ENCODE measurements at places on chromosomes 2 and 18. TPM values are rescaled to one million over a fixed set of nuclear protein-coding genes. Genes with fewer than 3 reads are reported as not detected.
A peak's percentile ranks its signal among the peaks of the same experiment; 100 is the strongest.

DNA sequence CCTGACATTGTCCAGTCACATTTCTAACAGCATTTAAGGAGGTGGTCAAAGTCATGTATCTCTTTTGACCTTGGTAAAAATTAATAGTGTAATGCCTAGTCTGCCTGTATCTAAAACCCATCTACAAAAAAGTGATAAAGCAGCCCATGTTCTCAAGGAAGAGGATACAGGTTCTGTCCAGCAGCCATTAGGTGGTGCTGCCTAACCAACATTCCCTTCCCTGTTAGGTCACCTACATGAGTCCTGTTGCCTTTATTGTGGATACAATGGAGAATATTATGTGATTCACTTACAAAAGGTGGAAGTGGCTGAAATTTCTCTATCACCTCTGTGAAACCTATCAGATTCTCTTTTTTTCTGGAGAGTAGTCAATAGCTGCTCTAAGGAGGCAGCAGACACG, 52.5 kb downstream of the AQP4 start:
- peak; percentile 6 for DNase-seq

Gene LRPPRC
- total RNA-seq = 106 TPM

Gene PKDCC
- total RNA-seq = 19.6 TPM

DNA sequence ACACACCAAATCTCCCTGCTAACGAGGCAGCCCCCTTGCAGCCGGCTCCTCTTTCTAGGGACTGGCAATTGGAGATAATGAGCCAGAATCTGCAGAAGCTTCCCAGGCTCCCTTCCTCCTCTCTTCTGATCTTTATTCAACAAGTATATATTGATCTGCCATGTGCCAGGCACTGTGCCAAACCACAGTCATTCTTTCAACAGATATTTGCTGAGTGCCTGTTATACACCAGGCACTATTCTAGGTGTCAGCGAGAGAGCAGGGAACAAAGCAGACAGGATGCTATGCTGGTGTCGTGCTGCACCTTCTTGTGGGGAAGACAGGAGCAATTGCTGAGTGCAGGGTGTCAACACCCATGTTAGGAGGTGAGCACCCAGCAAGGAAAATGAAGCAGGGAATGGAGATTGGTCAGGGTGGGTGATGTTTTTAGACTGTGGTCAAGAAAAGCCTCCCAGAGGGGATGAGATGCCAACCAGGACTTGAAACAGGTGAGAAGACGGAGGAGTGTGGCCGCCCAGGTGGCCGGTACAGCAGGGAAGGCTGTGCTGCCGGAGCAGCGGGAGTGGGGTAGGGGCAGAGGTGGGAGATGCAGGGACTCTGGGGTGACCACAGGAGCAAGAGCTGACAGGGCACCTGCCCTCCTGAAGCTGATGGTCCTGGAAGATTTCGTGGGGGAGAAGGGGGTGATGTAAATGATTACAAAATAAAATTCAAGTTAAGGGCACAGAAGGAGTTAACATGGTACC, 307.6 kb upstream of the RAB12 start:
- DNase-seq = no peak

DNA sequence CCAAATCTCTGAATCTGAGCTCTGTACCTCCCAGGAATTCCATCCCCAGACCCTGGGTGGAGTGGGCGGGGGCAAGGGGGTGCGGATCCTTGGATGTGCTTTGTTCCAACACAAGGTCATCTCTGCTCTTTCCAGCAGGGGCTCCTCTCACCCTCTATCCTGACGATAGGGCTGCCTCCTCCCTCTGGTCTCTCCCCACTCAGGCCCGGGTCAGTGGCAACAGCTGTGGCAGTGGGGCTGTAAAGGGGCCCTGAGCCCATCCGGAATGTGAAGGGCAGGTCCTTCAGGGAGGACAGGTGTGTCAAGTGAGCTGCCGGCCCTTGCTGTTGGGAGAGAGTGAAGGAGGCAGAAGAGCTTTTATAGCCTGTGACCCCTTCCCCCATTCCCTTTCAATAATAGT, 167.8 kb downstream of the CELF4 start:
- no peak for DNase-seq

- no peak for DNase-seq
Observed at GRCh38 chr2:137846993-137847392, 117.3 kb upstream of the HNMT start.

Gene SNORC
- total RNA-seq = 2.4 TPM

GRCh38 chr2:233165895-233166661, 85.4 kb upstream of the ATG16L1 start:
- no peak for DNase-seq

Gene MC5R
- 2.9 TPM for total RNA-seq

Gene NBAS
- 173 TPM for total RNA-seq

GRCh38 chr2:40199771-40200170, 252.1 kb downstream of the SLC8A1 start:
- no peak for DNase-seq

GRCh38 chr18:27549335-27550039, 364.4 kb upstream of the CHST9 start:
- DNase-seq = no peak

DNA sequence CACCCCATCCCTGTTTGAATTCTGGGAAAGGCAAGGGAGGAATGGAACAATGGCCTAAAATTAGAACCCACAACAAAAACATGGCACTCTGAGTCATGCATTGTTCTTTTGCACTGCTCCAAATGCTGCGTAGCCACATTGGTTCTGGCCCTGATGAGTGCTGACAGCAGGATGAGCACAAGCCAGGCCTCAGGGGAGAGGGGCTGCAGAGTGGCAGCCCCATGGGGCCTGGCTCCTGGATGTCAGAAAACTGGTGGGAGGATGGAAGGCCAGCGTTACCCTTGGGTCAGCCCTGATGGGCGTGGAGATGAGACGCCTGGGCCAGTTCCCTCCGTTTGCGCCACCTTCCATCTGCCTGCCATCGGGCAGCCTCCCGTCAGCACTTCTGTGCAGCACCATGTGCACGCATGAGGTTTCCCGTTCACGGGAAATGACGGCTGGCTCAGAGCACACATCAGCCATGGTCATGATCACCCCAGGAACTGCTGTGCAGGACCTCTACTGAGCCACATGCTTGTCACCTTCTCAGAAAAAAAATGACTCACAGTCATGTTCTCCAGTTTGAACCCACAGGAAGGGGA, 65.6 kb downstream of the CYP26B1 start:
- DNase-seq = no peak

Gene NT5DC4
- not detected for total RNA-seq

Gene ALLC
- under 0.01 TPM for total RNA-seq

GRCh38 chr2:197181491-197181890, 129.1 kb downstream of the ANKRD44 start:
- DNase-seq = no peak

Gene NEB
- total RNA-seq = 0.41 TPM

DNA sequence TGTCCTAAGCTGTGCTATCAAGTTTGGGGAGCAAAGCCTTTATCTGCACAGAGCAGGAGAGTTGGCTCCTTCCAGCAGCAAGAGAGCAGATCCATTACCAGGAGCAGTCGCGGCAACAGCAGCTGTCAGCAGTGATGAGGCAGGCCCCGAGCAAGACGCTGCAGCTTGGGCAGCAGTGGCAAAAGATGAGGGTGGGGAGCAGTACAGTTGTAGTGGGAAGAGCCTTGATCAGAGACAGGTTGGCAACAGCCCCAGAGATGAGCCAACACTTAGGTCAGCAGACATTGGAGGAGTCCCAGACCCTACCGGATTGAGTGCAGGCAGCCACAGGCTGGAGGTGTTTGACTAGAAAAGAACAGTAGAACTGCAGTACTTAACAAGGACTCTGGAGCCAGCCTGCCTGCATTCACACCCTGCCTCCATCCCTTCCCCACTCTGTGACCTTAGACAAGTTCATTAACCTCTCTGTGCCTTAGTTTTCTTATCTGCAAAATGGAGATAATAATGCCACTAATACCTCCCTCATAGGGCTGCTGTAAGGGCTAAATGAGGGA, 117.1 kb upstream of the SERTAD2 start:
- DNase-seq = no peak

GRCh38 chr2:191066197-191066918, 52.4 kb upstream of the STAT1 start:
- DNase-seq = no peak

- no peak for DNase-seq
Observed at GRCh38 chr2:176768185-176768584, 444.4 kb upstream of the HNRNPA3 start.

Measured in frontal cortex (tissue), 4 donors.